ENCODE measurements at places on chromosomes 6 and 20.

- DNase-seq, result no peak
Measured at GRCh38 chr20:270517-270916, 13.0 kb downstream of the DEFB132 start.

DNA sequence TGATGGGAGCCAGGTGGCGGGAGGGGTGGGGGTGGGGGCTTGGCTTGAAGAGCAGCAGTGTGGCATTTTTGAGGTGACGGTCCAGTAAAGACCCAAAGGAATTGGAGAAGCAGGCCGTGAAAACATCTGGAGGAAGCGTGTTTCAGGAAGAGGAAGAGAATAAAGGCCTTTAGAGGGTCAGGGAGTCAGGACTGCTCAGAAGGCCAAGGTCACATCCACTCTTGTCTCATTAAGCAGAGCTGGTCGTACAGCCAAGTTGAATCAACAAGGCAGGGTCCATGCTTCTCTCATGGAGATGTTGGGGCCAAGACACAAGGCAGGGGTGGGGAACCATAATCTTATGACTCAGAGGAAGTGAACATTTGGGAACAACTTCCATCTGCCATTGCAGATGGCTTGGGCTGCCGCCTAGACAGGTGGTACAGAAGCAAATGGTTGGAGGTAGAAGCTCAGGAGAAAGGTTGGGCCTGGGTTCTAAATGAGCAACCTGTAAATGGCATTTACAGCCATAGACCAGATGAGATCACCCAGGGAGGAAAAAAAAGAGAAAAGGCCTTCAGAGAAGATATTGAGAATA is 179.6 kb downstream of the TTLL2 start:
- DNase-seq, result no peak

GRCh38 chr6:24666097-24666640 is 530 bp downstream of the TDP2 start:
- DNase-seq, result no peak

DNA sequence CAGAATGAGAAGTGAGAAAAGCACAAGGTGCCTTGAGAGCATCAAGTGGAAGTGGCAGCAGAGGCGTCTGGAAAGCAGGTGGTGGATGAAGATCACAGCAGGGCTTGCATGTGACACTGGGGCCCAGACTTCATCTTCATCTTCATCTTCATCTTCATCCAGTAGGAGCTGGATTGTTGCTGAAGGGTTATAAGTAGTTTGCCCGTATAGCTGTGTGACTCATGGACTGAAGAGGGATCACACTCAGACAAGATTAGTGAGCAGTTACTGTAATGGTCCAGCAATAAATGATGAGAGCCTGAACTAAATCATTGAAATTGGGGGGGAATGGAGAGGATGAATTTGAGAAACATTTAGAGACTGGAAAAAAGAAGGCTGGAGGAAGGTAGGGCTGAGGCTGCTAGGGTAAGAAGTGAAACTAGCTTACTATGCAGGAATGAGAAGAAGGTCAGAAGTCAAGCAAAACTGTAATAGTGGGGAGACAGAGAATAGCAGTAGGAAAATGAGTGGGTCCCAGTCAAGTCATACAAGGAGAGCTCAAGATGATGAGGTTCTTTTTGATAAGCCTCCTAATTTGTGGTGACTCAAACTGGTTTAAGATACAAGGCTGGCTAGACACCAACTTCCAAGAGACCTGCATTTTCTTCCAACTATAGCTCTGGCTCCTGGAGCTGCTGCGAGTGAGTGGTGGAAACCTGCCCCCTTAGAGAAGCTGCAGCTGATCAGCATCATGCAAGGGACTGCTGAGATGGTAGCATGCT is 92.3 kb upstream of the BEND6 start:
- DNase-seq, result peak; percentile 27

GRCh38 chr6:15947436-15947835 is 181.4 kb upstream of the MYLIP start:
- DNase-seq, result no peak

GRCh38 chr6:12069891-12070529 is 57.9 kb downstream of the HIVEP1 start:
- DNase-seq, result no peak

Data from mammary epithelial cell (primary cell).